Brain pericyte (primary cell): ENCODE measurements at places on chromosomes 6 and 20.

DNA sequence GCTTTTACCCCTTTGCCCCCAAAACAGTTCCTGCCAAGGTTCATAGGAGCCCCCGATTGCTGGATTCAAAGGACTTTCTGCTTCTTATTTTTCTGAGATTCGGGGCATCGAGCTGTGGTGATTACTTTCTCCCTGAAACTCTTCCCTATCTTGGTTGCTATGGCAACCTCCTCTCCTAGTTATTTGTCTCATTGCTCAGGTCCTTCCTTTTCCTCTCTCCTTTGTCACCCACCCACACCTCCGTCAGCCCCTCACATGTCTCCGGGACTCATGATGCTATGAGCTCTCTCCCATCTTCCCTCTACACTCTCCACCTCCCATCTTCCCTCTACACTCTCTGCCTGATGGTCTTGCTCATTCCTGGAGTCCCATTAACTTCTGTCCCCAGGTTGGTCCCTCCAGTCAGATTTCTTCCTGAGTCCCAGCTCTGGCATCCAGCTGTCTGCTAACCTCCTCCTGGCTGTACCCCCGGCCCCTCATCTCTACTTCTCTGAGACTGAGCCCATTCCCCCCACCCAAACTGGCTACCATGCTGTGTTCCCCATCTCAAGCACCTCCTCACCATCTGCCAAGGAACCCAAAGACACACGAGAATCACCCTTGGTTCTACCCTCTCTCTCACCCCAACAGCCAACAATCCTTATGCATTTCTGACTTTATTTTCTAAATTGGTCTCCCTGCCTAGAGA, 30.2 kb upstream of the NNAT start:
- no peak for DNase-seq

GRCh38 chr6:43851204-43851865, 81.3 kb downstream of the VEGFA start:
- no peak for DNase-seq

DNA sequence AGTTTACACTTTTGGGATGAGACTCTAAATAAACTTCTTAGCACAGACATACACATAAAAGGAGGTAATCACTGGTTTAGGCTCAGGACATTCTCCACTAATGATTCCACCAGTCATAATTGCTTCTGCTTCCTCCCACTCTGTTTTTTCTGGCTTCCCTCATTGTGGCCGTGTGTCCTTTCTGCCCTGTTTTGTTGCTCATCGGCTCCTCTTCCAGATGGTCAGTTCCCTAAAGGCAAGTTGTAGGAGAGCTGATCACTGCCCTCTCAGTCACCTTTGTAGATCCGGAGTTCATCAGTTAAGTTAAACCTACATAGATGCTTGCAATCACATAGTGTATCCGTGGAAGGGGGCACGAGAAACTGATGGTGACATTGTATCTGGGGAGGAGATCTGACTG, 200.5 kb upstream of the ARG1 start:
- no peak for DNase-seq

GRCh38 chr6:158709809-158710208, 60.0 kb downstream of the SYTL3 start:
- no peak for DNase-seq
